ENCODE measurements at places on chromosomes 7 and 10.

GRCh38 chr10:123521076-123521475 is 145.1 kb upstream of the GPR26 start:
- DNase-seq, result no peak

DNA sequence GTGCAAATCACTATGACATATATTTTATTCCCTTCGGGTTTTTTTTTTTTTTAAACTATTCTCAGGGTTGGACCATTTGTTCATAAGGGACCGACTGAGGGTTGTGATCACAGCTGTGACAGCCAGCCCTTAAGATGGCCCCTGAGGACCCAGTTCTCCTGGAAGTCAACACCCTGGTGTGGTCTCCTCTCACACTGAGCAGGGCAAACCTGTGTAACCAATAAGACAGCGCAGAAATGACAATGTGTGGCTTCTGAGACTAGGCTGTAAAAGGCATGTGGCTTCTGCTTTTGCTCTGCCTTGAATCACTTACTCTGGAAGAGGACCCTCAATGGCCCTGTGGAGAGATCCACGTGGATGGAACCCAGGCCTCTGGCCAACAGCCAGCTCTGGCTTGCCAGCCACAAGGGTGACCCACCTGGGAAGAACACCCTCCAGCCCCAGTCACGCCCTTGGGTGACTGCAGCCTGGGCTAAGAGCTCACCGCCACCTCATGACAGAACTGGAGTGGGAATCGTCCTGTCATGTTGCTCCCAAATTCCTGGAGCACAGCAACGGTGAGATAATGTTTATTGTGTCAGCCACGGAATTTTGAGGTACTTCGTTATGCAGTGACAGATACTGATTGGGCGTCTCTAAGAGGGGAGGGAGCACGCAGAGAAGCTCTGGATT is 127.1 kb downstream of the CLEC2L start:
- DNase-seq, result no peak

DNA sequence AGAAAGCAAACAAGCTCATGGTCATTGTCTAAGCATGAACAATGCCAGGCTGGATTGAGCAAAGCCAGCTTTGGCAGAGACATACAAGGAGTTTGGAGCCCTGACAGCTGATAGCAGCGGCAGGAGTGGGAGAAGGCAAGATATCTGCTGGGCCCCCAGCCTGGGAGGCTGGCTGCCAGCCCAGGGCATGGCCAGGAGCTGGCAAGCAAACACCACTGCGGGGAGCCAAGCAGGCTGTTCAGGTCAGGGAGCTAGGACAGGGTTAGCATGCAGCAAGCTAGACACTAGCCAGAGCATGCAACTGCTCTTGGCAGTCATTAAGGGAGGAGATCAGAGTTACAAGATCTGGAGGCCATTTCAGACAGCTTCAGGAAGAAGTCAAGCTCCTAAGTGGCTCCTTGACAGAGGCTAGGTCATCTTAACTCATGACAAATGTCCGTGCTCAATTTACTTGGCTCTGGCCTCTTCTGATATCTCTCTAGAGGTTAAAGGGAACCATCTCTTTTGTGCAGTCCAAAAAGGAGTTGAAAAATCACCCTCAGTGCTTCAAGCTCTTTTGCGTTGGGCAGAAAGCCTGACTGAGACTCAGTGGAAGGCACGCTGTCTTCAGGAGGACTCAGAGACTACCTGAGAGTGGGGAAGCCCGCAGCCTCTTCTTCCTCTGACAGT is 436.8 kb upstream of the C7orf33 start:
- no peak for DNase-seq

- no peak for DNase-seq
Measured at GRCh38 chr10:29849886-29850285, 209.5 kb downstream of the JCAD start.

GRCh38 chr10:132634947-132635271 is 97.3 kb downstream of the INPP5A start:
- DNase-seq, result no peak

- no peak for DNase-seq
Measured at GRCh38 chr10:11441151-11441535, 170.3 kb downstream of the USP6NL start.

DNA sequence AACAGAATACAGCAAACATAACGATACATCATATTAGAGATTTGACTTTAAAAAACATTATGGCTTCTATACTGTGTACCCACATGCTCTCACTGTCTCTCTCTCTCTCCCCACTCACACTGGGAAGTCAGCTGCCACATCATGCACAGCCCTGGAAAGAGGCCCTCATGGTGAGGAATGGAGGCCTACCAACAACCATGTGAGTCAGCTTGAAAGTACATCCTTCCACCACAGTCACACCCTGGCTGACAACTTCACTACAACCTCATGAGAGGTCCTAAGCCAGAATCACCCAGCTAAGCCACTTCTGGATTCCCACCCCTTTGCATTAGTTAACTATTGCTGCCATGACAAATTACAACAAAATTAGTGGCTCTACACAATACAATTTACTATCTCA is 23.3 kb upstream of the GPR22 start:
- no peak for DNase-seq

DNA sequence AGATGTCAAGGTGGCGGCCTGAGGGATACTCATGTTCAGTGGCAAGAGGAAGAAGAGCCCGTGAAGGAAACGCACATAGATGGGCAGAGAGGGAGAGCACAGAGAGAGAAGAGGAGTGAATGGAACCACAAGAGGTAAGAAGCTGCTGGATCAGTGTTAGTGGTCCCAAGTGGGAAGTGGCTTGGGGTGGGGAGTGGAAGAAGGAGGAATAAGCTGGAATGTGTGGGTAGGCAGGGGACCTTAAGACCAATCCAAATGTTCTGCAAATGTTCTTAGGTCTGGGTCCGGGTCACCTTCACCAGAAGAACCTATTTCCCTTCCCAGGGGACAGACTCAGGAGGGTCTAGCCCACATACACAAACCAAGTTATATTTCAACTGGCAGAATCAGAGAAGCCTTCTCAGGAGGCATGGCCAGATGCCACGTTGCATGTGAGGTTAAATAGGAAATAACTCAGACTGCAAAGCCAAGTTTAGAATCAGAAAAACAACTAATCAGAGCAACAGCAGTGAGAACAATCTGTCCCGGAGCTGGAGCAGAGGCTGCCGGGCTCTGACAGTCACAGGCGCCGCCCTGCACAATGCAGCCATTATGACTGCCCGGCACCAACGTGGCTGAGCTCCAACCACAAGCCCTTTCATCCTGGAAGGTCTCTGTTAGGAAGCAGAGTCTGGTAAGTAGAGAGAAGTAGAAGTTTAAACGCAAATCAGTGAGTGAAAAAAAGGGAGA is 78.6 kb upstream of the ARMC3 start:
- no peak for DNase-seq

DNA sequence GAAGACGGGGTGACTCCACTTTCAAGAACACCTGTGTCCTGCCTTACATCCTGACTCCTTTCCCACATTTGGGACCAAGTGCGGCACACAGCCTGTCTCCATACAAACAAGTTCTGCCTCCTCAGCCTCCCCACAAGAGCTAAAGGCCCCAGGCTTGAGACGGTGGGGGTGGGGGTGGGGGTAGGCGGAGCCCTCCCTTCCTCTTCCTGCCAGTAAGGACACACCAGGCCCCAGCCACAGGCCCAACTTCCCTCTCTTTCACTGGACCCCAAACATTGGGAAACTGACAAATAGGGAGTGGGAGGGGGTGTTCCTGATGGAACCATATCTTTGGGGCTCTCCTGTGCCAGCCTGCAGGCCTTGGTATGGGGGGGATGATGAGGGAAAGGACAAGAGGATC is 4.6 kb downstream of the CDK5 start:
- no peak for DNase-seq

- DNase-seq, result no peak
Measured at GRCh38 chr7:118039963-118040489, 143.9 kb upstream of the LSM8 start.

DNA sequence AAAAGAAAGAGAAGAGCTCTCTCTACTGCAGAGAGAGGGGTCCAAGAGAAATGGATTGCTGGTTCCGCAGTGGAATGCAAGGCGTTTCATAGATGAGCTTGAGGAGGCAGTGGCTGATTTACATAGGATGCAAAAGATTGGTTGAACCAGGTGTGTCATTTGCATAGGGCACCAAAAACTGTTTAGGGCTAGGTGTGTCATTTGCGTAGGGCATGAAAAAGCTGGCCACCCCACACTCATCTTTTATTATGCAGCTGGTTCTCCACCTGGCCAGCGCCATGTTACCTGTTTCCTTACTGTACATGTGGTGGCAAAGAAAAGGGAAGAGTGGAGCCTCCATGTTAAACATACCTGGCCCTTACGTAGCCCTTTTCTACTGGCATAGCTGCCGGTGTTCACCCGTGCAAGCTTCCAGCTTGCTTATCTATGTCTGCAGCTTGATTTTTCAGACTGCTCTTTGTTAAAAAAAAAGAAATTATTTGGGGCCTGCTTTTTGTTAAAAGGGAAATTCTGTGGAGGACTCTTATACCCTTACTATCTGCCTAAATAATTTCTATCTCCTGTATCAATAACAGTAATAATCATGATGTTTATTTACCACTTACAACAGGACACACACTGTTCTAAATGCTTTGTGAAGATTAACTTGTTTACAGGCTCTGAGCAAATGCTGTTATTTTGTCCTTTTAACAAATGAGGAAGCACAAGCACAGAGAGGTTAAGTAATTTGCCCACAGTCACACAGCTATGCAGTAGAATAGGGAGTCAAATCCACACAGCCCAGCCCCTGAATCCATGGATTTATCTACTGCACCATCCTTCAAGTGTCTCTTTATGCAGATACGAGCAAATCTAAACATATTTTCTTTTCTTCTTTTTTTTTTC is 33.3 kb downstream of the CASP7 start:
- no peak for DNase-seq

DNA sequence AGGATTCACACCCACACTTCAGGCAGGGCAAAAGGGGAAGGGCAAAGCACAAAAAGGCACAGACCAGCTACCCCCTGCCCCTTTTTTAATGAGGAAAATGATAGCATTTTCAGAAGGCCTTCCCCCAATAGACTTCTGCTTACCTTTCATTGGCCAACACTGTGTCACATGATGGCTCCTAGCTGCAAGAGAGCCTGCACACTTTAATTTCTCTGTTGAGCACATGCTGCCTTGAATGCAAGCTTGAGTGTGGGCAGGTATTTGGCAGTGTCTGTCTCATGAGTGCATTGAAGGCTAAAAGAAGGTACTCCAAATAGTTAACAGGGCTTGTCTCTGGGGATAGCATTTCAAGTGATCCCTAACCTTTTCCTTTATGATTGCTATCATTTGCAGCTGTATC is 175.4 kb upstream of the NFE2L3 start:
- no peak for DNase-seq

DNA sequence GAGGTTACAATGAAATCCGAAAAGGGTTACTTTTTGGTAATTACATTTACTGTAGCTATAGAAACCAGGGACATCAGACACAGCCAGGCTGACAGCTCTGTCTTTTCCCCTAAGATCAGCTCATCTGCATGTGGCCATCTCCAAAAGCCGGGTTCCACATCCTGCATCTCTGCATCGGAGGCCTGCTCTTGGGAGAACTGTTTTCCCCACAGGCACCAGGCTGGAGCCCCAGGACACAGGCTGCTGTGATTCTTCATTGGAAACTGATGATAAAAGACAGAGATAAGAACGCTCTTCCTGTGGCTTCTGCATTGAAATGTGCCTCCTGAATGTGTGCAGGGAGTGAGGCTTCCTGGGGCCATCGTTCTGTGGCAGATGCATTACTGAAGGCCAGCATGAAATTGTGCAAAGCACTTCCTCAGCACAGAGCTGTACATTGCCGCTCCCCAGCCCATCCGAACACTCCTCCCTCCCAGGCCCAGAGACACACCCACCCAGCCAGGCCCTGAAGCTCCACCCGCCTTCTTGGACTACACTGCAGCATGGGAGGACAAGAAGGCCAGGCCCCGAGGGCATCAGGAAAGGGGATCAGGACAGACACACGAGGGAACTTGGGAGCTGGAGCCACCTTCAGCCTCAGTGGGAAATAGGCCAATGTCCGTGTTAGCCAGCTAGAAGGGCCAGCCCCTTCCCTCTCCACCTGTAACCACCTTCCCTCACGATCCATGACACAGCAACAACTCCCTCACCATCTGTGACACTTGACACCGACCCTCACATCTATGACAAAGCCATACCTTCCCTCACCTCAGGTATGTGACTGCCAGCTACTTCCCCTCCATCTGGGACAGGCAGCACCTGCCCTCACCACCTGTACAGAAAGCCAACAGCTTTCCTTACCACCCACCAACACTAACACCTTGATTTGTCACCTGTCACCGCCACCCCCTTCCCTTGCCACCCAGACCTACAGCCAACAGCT is 113.2 kb downstream of the GRID1 start:
- DNase-seq, result no peak

DNA sequence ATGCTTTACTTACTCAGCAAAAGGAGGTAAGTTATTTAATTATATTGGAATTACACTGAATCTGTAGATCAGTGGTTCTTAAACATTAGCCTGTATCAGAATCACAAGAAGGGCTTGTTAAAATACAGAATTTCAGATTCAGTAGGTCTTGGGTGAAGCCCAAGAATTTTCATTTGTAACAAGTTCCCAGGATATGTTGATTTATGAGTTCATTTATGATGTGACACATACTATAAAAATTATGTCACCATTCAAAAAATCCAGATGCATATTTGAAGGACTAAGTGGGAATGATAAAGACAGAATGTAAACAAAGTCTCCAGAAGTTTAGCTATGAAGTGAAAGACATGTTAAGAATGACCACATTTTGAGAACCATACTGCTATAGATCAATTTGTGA is 52.3 kb downstream of the HECTD2 start:
- DNase-seq, result no peak

DNA sequence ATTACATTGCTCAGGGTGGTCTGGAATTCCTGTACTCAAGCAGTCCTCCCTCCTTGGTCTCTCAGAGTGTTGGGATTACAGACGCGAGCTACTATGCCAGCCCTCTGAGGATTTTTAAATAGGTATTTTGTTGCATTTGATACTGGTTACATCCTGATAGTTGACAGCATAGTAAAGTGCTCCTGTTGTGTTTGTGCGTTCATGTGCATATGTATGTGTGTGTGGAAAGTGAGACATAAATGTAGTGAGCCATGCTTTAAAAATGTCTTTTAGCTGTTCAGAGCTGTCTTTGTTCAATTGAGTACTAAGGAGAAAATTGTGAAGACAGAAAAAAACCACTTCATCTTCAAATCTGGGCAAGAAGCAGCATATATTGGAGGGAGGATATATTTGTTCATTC is 27.8 kb downstream of the ZNRF2 start:
- DNase-seq, result no peak

DNA sequence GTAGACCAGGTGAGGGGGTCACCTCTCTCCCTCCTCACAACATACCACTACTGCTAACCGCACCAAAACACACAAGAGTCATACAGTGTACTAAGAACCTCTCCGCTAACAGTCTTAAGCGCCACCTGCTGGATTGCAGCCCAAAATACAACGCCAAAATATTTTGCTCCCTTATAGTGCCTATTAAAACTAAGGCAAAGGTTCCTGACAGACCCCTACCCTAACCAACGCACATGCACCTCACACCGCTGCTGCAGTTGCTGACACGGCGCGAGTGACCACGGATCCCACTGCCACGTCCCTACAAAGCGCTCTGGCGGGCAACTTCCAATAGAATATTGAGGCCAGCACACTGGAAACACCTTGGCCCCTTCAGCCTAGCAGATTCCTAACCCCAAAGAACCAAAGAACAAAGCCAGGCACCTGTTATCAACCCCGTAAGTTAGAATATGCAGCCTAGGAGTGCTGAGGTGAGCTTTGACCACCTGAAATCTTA is 563.6 kb upstream of the SEMA3D start:
- no peak for DNase-seq

Measured in activated CD8-positive, alpha-beta memory T cell treated with anti-CD3 and anti-CD28 coated beads for 1 hour (primary cell).